ENCODE measurements at places on chromosomes 2 and 18.

DNA sequence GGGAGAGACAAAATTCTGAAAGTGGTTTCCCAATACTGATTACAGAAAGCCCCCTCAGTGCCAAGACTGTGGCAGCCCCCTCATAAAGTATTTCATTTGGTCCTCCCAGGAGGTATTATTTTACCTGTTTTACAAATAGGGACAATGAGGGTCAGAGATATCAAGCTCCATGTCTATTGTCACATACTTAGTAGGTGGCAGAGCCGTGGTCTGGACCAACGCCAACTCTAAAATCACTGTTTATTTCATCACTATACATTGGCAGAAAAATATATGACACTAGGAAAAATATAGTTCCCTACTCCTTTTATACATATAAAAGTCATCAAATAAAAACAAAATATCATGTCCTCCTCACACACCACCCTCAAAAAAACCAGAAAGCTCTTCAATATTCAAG lies 68.6 kb downstream of the DHRS9 start:
- DNase-seq = no peak

- DNase-seq = no peak
Measured at GRCh38 chr2:16446706-16447105, 218.9 kb downstream of the CYRIA start.

DNA sequence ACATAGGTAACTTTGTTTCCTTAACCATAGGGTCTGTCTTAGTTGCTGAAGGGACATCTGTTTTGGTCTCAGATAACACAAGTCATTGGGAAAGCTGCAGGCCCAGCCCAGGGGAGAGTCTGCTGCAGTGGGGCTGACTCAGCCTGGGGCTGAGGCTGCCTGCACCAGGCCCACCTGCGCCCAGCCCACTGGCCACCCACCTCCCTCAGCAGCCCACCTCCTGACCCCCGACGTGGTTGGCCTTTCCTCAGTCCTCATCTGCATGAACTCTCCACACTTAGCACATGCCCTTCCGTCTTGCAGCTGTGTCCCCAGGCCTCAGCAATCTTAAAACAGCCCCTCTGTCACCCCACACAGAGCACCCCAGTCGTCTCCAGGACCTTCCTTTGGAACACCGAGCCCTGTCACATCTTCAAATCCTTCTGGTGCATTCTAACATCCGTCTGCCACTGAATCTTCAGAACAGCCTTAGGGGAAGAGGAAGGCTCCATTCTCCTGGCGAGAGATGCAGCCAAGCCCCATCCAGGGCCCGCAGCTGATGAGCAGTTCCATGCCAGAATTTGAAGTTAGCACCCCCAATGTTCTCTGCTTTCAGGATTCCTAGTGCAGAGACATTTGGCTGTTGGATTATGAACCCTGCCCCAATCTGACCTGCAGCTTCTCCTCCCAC lies 231.4 kb downstream of the SEPTIN10 start:
- no peak for DNase-seq

DNA sequence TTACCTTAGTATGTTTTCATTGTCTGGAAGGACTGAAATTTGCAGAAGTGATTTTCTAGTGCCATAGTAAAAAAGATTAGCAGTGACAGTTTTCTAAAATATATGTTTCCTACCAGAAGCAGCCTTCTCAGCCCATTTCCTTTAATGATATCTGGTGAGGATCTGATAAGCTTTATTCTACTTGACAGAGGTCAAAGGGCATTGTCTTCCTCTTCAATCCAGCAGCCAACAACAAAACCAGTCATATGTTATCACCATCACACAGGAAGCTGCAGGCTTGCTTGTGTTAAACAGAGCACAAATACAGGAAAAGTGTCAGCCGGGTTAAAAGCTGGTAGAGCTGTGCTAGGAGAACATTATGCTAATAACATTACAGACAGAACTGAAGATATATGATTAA lies 35.6 kb upstream of the ZSWIM2 start:
- no peak for DNase-seq

GRCh38 chr2:74528600-74529356 lies 728 bp downstream of the AUP1 start:
- DNase-seq = no peak

DNA sequence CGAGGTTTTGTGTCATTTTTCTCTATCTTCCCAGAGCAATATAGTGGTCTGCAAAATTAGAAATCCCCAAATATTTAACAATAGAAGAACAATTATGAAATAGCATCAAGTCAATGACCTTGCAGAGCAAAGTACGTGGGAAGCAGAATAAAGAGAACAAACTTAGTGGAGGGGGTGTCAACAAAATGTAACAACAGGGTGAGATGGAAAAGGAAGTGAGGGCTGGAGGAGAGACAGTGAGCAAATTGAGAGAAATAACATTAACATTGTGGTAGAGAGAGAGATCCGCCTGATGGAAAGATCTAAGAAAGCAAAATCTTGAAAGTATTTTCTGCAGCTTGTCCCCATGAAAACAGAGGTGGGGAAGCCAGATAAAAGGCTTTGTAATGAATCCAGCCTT lies 23.4 kb downstream of the ARHGAP15 start:
- DNase-seq = no peak

- DNase-seq = no peak
Measured at GRCh38 chr2:240405684-240406313, 29.7 kb upstream of the GPC1 start.

DNA sequence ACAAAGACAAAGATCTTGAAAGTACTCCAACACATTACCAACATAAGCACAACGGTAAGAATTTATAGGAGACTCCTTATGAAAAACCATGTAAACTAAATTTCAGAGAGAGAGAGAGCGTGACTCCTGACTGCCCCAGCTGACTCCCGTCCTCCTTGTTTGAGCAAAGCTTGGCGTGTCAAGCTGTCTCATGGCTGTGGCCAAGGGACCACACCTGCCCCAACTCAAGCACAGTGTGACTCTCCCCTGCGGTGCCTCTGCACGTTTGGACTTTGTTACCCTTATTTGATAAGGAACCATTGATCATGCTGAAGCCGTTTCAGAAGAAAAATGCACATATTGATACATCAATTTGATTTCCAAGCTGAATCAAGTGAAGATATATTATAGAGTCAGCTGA lies 124.8 kb downstream of the COL6A3 start:
- DNase-seq = no peak

GRCh38 chr18:6633310-6633709 lies 96.2 kb upstream of the ARHGAP28 start:
- DNase-seq = no peak

- DNase-seq = no peak
Measured at GRCh38 chr2:65638443-65638842, 206.0 kb upstream of the SPRED2 start.

- DNase-seq = no peak
Measured at GRCh38 chr18:58205443-58206160, 161.6 kb downstream of the NEDD4L start.

- DNase-seq = no peak
Measured at GRCh38 chr18:46416706-46417638, 240.0 kb downstream of the LOXHD1 start.

DNA sequence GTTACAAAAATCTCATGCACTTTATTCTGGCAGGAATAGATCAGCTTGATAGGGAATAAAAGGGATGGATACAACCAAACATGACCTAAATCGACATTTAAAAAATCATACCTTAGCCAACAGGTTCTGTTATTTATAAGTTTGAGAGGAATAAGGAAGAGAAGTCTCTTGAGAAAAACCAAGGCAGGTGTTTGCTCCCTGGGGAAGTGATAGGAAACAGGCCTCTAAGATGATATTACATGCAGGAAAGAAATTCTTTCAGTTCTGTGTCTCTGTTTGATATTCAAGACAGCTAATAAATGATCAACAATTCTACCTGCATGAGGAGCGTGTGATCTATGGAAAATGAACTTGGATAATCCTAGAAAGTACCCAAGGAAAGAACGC lies 184.8 kb upstream of the ZEB2 start:
- no peak for DNase-seq
